ENCODE measurements at places on chromosomes 3 and 15.

GRCh38 chr15:48645558-48646330 lies at the start of gene FBN1:
Gene FBN1 (minus strand): TSS chr15:48645709. CDS start chr15:48644769, 940 bp downstream.
- DNase-seq: peak; percentile 71

GRCh38 chr15:70025413-70026296 lies 72.1 kb downstream of the TLE3 start:
- DNase-seq: no peak

DNA sequence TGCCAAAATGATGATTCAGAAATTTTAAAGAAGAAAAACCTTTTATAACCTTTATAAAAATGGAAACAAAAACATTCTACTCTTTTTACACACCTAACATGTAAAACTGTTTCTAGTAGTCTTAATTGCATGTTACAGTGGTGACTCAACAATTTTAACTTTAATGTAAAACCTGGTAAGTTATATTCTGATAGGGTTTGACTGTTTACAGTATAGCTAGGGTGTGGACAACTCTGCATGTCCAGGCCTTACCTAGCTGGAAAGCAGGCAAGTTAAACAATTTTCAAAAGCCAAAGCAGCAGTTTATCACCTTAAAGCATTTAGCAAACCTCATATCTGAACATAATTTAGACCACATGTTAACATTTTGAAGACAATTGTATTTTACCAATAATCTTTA lies 328.5 kb downstream of the NEK10 start:
- no peak for DNase-seq

GRCh38 chr15:57018151-57018550 lies 99.7 kb downstream of the TCF12 start:
- DNase-seq: no peak

GRCh38 chr3:63995086-63995485 lies 28.2 kb downstream of the PSMD6 start:
- no peak for DNase-seq

- no peak for DNase-seq
Observed at GRCh38 chr15:47586653-47587224, 130.6 kb upstream of the SEMA6D start.

- DNase-seq: no peak
Observed at GRCh38 chr3:98843266-98843959, 58.1 kb downstream of the DCBLD2 start.

DNA sequence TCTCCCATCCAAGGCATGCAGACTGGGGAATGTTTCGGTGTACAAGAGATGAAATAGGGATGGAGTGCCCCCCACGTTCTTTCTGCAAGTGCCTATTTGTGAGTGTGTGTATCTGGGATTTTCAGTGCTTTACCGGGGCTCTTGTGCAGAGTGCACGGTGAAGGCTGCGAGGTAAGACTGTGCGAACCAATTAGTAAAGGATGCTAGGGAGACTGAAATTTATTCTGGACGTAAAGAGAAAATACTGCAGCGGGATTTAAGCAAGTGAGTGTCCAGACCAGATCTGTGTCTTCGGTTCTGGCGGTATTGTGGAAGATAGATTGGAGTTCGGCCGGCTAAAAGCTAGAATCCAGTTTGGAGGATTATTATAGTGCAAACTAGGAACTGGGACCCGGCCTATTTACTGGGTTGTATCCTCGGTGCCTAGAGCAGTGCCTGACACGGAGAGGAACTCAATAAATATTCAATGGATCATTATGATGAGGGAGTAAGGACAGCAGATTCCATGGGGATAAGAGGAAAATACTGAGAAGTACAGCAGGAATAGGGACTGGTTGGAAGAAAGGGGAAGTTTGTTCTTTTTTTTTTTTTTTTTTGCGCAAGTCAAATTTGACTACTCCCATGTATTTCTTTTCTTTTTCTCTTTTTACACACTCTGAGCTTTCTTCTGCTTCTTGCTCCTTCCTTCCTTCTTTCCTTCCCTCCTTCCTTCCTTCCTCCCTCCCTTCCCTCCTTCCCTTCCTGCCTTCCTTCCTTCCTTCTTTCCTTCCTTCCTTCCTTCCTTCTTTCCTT lies 580 bp upstream of the MAGEF1 start:
- DNase-seq: no peak

GRCh38 chr3:195442573-195443390 lies at the start of gene ACAP2:
Gene ACAP2 (minus strand): TSS chr3:195443020. CDS start chr3:195442847, 173 bp downstream.
- peak; percentile 100 for DNase-seq

GRCh38 chr15:31267161-31268107 lies 59.2 kb upstream of the KLF13 start:
- no peak for DNase-seq

GRCh38 chr3:143389388-143389787 lies 269.8 kb downstream of the CHST2 start:
- no peak for DNase-seq

DNA sequence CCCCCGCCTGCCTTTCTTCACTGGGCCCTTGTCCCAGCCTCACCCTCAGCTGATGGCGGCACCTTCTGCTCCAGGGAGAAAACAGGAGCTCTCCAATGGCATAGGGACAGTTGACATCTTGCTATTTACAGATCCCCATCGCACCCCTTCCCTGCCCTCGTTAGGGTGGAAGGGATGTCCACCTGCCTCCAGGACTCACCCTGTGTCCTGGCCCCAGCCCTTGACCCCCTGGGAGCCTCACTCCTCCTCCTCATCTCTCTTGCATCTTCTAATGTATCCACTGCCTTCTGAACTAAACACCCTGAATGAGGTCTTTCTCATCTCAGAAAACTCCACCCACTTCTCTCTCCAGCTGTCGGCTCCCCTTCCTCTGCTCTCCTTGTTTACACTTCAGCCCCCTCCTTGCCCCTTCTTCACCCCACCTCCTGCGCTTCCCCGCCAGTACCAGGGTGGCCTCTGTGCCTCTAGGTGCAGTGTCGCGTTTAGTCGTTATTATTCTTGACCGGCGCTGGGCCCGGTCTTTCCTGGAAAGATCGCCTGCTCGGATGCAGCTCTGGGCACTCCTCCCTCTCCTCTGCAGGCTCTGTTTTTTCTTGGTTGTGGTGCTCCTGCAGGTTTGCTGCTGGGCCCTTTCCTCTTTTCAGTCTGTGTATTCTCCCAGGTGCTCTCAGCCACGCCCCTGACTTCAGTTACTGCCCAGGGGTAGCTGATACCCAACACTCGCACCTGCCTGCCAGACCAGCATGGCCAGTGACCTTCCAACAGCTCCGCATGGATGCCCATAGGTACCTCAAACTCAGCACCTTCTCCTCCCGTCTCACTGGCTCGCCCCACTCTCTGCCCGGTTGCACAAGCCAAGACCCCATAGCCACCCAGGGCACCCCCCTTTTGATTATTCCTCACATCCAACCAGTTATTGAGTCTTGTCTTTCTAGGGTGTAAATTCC lies 42.9 kb downstream of the PML start:
- no peak for DNase-seq

DNA sequence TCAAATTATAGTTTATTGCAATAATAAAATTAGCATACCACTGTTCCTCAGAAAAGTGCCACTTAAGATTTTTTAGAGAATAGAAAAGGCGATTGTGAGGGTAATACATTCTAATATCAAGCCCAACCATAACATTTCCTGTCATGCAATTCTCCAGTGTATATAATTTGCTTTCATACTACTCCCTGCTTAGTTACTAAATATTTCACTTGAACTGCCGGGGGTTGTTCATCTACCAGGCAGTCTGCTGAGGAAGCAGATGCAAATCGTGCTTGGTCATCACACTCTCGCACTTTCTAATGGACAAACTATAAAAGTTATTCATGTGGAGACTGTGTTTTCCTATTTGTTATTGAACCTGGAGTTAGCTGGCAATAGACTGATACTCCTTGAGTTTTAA lies 645.6 kb upstream of the CBLB start:
- DNase-seq: no peak

DNA sequence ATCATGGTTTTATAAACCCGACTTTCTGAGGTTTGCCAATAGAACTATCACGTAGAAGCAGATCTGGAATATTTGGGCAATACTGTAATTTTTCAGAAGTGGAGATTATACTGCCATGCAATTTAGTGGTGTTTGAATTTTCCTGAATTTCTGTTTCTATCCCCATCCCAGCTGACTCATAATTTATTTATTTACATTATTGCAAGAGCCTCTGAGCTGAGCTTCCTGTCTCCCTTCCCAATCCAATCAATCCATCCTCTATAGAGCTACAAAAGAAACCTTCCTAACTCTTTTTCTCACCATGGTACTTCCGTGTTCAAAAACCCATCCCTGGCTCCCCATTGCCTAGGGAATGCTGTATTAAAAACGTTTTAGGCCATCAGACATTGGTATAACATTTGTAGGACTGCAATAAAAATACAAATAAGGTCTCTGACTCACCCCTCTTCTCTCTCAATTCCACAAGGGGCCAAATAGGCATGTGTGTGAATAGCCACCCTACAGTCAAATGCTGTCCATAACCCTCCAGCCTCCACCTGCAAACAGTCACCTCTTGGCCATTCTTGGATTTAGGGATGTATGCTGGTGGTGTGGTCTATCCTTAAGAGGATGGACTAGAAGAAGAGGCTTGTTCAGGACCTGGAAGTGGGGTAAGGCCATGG lies 190.7 kb downstream of the CD47 start:
- DNase-seq: no peak

- peak; percentile 54 for DNase-seq
Observed at GRCh38 chr3:89107461-89108290, at the start of gene EPHA3. Gene EPHA3 (plus strand): TSS chr3:89107621. CDS start chr3:89107749, 128 bp downstream.

DNA sequence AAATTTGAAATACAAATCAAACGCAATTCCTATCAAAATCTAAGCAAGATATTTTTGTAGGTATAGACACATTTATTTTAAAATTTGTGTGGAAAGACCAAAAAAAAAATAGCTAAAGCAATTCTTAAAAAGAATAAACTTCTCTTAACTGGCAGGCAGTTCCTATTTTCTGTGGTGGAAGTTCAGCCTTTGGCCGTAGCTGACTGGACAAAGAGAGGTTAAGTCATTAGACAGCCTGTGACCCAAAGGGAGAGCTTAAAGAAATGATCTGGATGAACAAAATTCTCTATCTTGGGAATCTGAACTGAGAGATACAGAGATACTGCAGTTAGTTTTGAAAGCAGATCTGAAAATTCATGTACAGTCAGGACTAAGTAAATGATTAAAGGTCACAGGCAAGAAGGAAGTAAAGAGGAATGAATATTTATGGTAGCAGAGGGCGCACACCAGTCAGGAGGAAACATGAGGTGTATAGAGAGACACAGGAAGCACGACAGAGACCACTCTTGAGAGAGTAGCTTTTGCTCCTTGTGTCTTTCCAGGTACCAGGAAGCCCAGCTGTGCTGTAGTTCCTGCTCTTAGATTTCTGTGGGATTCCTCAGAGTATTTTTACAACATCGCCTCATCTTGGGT lies 57.5 kb downstream of the TPRG1 start:
- DNase-seq: no peak

DNA sequence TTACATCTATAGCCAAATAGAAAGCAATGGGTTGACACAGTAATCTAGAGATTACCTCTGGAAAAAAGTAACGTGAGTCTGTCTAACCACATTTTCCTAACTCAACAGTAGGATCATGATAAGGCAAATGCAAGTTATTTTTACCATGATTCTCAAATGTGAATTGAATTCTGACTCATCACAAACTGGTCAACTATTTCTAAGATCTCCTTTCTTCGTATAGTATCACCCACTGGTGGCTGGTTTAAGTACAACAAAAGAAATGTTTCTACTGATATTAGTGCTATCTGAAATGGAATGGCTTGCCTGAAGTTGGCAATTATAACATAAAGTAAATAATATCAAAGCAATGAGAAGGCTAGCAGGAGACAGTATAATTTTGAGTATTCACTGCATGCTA lies 102.2 kb downstream of the ABI3BP start:
- peak; percentile 21 for DNase-seq

DNA sequence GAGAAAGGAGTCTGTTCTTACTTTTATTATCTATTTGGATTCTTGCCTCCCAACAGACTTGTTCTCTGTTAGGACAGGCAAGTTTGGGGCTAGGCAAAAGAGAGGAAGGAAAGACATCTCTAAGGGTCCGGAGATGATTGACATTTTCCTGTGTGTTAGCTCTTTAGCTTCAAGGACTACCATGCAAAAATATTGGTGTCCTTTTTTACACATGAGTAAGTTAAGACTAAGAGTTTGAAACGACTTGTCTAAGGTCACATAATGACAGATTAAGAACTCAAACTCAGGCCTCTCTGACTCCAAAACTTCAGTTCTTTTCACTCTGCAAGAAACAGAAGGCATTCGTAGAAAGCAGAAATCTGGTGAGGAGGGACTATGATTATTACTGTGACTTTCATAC lies 5.9 kb downstream of the LMCD1 start:
- no peak for DNase-seq

DNA sequence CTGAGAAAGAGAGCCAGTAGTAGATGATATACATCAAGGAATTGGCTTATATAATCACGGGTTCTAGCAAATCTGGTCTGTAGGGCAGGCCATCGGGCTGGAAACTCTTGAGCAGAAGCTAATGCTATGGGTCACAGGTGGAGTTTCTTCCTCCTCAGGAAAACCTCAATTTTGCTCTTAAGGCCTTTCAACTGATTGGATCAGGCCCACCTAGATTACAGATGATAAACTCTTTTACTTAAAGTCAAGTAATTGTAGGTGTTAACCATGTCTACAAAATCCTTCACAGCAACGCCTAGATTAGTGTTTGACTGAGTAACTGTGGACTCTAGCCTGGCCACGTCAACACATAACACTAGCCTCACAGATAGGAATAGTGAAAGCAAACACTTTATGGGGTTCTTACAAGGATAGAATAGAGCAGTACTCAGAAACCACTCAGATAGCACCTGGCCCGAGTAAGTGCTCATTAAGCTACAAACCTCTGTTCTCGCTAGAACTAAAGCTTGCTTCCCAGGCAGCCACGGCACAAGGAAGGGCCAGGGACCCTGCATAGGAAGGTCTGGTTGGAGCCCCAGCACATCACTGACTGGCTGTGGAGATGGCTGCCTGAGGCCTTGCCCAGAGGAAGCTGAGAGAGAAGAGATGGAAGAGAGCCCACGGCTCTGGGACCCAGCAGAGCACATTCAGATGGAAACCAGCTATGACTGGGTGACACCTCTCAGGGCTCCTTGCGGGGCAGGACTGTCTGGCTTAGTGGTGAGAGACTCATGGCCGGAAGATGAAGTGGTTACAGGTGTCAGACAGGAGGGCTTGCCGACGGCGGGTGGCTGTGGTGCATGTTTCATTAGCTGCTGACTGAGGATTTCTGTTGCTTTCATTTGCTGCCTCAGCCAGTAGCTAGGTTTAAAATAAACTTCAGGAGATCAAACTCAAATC lies 202.5 kb upstream of the TLE3 start:
- no peak for DNase-seq

- DNase-seq: no peak
Observed at GRCh38 chr3:43707266-43707665, 16.5 kb downstream of the ABHD5 start.

- no peak for DNase-seq
Observed at GRCh38 chr15:76576523-76577279, 240.1 kb downstream of the ISL2 start.
